ENCODE measurements at places on chromosomes 1 and 21. TPM values are rescaled to one million over a fixed set of nuclear protein-coding genes. Genes with fewer than 3 reads are reported as not detected.

DNA sequence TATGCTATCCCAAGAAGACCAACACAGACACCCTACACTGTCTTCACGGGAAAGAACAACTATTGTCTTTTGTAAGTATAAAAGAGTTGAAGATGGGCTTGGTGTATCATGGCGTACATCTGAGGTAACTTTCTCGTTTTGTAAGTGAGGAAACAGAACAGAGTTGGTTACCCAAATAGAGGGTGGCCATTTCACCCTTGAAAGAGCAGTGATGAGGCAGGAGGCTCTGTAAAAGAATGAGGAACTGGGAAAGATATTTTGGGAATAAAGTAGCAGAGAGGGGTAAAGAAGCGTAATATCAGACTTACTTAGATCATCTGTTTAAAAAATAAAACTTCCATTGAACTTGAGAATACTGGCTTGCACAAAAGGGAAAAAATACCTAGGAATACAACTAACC lies 18.9 kb downstream of the FCRL2 start:
- DNase-seq = no peak

GRCh38 chr1:178037510-178038253 lies 56.2 kb upstream of the RASAL2 start:
- peak; percentile 93 for DNase-seq

Gene SF3B4
- 22.8 TPM for total RNA-seq

DNA sequence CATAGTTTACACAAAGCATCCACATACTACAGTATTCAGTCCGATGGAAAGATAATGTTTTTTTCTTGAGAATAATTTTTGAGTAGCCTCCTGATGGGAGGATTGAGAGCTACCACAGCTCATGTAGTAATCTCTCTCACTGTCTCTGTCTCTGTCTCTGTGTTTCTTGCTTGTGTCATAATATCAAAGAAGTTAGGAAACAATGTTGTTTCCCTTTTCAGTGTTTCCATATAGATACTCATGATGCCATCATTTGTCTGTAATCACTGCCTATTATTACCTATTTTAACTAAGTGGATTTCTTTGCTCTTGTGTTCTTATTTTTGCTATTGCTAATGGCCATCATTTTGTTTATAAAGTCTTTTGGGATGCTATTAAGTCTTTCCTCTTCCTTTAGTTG lies 367.7 kb downstream of the NEGR1 start:
- DNase-seq = no peak

DNA sequence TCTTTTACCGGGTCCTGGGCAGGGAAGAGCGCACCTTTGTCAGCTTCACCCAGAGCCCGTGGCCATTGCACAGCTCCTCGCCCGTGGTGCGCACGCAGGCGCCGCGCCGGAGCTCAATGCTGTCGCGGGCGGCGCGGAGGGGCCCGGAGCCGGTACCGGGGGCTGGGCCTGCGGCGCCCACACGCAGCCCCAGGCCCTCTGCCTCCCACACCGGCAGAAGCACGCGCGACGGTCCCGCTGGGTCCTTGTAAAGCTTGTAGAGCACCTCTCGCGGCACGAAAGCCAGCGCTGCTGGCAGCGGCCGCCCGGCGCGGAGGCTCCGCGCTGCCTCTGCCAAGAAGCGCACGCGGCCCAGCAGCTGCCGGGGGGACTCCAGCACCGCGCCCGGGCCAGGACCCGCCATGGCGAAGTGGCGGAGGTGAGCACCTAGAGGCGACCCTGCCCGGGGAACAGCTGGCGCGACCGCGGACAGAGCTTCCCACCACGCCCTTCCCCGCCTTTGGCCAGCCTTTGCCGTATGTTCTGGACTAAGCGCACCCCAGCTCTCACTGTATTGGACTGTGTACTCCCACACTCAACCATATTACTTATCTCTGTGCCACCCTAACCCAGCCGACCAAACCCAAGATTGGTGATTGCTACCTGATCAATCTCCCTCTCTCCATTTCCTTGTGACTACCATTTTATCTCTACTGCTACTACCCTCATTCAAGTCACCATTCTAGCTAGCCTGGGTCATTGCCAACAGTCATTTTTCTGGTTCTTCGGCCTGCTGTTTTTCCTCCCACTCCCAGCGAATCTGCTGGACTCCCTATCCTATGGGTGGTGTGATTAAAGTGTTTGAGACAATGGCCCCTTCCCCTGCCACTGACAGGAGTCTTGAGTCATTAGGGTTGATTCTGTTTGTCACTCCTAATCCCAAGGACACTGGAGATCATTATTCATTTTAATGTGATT lies at the start of gene HECTD3:
Gene HECTD3 (minus strand): TSS at position 470 of the 957 bp plus-strand sequence. CDS start 67 bp downstream, at position 403.
- DNase-seq = peak; percentile 90

GRCh38 chr21:44503901-44504399 lies 36.0 kb downstream of the KRTAP10-1 start:
- DNase-seq = peak; percentile 53

Gene LY9
- not detected for total RNA-seq

DNA sequence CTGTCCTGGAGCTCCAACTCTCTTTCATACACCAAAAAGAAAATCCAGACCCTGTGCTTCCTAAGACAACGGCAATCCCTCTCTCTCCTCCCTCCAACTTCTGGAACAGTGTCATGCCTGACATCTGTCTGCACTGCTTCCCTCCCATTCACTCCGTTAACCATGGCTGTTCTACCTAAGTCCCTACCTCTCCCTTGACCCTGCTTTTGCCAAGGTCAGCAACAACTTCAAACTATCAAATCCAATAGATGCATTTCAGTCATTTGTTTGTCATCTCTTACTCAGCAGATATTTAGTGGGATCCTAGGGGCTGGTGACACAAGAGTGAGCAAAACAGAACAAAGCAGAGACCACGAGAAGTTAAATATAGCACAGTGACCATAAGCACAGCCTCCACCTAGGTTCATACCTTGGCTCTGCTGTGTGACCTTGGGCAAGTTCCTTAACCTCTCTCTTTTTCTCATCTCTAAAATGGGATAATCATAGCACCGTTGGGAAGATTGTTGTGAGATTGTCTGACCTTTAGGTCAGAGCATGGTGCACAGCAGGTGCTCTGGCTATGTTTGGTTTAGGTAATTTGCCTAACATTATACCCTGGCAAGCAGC lies 88.9 kb downstream of the TMEM53 start:
- no peak for DNase-seq

DNA sequence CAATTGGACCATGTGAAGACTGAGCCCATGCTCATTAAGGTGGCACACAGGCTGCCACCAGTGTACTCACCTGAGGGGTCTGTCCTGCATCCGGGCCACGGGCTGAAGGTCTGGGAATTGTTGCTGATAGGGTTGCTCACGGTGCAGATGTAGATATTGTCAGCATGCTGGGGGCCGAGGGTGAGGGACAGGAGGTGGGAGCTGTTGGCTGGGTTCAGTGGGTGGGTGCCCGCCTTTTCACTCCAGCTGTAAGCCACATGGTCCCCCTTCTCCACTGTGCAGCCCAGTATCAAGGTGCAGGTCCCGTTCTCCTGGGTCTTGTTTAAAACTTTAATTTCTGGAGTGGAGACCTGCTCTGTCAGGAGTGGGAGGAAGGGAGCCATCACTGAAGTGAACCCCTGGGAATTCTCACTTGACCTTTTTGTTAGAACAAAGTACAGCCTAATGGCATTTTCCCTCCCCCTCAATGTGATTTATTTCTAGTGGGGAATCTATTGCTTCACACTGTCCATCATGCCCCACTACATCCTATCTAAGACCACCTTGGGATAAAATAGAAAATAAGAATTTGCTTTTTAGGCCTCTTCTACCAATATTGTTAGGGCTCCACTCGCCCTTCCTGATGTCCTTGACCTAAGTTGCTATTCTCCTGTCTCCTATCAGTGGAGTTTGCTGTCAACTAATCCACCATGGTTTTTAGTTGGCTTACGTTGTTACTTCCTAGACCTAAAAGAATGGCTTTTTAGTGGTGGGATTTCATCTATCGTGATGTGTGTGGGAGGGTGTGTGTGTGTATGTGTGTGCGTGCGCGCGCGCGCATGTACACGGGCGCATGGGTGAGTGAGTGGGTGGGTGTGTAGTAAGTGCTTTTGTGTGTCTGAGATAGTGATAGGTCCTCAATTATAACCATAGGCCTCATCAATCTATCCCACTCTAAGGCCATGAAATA lies 12.0 kb downstream of the SLAMF1 start:
- no peak for DNase-seq

DNA sequence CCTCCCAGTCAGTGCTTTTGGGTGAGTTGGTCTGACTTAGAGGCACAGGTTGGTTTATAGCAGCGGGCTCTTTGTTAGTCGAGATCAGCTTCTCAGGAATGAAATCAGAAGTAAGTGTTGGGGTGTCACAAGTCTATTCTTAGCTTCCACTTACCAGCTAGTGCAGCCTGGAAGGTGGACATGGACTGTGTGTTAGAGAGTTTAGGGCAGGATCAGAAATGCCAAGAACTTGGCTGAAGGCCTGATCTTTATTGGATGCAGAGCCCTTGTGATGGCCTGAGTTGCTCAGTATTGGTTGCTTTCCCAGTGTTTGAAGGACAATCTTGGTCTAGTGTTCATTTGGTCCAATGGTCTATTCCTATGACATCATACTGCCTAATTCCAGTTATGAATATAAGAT lies 377.0 kb upstream of the USP24 start:
- DNase-seq = no peak

Gene CCDC185
- not detected for total RNA-seq

Gene DNASE2B
- not detected for total RNA-seq

DNA sequence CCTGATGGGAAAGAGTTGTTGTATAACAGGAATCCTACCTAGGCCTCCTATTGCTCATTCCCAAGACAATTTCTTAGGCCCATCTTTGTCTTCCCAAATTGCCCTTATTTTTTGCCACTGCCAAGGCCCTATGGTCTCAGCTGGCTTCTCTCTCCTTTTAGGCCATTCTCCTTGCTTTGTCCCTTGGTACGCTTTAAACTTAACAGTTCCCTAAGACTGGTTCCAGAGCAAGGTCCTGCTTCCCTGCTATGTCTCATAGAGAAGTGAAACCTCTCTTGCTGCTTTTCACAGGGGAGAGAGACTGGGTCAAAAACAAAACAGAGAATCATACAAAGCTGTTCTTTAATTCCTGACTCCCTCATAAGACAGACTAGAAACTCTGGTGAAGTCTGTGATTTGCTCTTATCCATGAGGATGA lies 77.1 kb downstream of the XCL2 start:
- DNase-seq = no peak

DNA sequence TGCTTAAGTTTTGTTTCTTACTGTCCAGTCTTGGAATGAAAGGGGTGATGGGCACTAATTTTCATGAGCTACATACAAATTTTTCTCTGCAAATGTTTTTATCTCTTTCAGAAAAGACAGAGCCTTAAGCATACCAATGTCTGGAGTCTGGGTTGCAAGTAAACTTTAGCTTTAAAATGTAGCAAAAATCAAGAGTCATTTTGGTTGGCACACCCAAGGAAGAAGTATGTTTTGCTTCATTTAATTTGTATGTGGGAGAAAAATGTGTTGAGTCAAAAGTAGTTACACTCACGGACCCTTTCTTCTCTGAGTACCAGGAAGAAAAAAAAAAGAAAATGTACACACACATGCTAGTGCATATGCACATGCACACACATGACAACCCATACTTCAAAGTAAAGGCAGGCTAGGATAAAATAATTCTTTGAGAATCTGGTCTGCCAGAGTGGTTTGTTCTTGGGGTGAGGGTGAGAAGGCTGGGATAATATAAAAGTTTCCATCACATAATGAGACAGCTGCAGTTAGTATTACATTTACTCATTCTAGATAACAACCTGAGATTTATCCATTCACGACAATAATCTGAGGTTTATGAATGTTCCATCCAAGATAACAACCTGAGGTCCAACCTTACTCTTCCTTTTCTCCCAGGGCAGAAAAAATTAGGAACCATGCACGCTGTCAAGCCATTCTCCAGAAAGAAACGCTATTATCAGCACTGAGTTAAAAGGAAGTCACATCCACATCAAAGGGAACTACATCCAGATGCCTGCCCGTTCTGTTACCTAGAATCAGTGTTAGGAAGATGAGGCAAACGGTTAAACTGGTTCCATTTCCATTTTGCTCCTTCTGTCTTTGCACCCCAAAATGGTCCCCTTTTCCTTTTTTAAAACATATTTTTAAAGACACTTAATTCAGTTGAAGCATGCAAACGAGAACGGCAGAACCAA lies 9.3 kb downstream of the DPYD start:
- DNase-seq = no peak

GRCh38 chr1:1604374-1605033 lies 4.6 kb upstream of the FNDC10 start:
- DNase-seq = no peak

DNA sequence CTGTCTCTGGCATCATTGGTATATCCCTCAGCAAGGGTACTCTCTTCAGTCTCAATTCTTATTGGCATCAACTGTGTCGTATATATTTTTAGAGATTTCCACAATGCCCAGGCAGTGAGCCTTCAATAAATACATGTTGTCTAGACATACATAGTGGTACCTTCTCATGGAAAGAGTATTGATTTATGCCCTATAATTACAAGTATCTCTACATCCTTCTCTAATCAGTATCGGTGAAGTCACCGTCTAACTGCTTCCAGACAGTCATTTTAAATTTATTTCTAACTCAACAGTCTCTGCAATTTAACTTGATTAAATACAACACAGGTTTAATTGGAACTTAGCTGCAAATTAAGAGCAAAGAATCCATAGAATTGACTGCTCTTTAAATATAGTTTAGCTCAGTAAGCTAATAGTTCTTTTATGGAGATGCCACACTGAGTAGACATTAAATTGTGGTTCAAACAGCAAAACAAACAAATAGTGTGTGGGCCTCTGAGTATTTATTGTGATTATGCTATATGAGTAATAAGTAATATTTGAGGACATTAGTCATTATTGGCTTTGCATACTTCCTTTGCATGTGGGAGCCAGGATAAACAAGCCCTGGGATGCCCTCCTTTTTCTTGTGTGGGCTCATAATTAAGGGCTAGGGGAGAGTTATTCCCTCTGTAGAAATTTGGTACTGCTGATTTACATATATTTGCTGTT lies 126.9 kb upstream of the DUSP10 start:
- DNase-seq = no peak

DNA sequence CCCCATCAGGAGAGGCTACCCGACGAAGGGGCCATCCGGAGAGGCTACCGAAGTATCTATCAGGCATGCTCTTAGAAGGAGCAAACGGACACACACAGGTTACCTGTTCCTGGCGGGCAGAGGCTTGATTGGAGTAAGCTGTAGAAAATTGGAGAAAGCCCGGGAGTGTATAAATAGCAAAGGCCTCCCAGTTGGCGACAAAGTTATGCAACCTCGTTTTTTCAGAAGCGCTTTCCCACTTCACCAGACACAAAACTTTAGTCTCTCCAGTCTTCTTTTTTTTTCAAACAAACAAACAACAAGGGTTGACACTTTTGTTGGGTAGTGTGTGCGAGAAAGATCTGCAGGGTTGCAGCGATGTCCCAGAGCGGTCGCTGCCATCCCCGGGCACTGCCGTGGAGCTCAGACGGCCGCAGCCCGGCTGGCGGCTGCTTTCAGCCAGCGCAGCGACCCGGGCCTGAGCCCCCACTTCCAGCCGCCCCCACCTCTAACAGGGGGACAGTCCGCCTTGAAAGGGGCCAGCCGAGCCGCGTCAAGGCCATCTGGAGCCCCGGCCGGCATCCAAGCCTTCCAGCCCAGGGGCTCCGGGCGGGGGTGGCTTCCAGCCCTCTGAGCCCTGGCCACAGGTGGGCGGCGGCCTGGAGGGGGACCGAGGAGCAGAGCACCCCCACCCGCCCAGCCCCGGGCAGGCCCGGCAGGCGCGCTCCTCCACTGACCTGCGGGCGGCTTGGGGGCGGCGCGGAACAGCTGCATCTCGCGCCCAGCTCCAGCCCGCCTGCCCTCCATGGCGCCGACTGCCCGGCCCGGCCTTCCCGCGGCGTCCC lies 616 bp downstream of the MCOLN3 start:
- no peak for DNase-seq

Gene MTARC1
- total RNA-seq = 6.9 TPM
